Muscle of leg (tissue), 16 donors: ENCODE measurements at places on chromosomes 1 and 21. TPM values are rescaled to one million over a fixed set of nuclear protein-coding genes. Genes with fewer than 3 reads are reported as not detected.
A peak's percentile ranks its signal among the peaks of the same experiment; 100 is the strongest.

DNA sequence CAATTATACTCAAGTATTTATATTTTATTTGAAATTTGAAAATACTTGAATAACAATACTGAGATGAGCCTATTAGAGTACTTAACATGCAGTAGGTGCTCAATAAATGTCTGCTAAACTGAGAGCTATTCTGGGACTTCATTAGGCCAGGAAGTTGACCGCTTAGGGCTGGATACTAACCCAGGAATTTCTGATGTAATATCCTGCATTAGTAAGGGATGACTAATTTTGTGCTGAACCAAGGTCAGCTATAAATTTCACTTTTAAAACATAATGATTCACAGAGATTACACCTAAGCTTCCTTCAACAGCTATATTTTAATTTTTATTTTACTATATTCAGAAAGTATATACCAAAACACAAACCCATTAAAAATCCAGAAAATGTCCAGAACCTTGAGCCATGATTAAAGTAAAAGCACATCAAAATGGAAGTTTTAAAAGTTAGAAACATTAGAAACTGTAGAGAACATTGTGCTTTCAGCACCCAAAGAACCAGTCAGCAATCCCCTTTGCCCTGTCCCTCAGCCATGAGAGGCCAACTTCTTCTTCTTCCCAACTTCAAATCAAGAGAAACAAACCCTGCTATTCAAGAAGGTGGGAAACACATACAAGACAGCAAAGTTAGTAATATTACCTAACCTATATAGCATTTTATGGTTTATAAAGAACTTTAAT lies 35.4 kb downstream of the WNT2B start:
- peak; percentile 64 for DNase-seq

GRCh38 chr1:244796719-244797406 lies 38.6 kb upstream of the COX20 start:
- peak; percentile 69 for DNase-seq

GRCh38 chr1:198563583-198563982 lies 23.1 kb upstream of the ATP6V1G3 start:
- DNase-seq: no peak

- no peak for DNase-seq
Measured at GRCh38 chr1:245591346-245592188, 436.8 kb downstream of the KIF26B start.

The PSEN2 gene
- total RNA-seq: 136 TPM

- no peak for DNase-seq
Measured at GRCh38 chr1:179031855-179032513, 6.3 kb downstream of the FAM20B start.

The XKR8 gene
- total RNA-seq: 2.3 TPM

The IGFN1 gene
- 1.2 TPM for total RNA-seq

GRCh38 chr1:48356901-48357300 lies 115.1 kb downstream of the SPATA6 start:
- DNase-seq: peak; percentile 7

DNA sequence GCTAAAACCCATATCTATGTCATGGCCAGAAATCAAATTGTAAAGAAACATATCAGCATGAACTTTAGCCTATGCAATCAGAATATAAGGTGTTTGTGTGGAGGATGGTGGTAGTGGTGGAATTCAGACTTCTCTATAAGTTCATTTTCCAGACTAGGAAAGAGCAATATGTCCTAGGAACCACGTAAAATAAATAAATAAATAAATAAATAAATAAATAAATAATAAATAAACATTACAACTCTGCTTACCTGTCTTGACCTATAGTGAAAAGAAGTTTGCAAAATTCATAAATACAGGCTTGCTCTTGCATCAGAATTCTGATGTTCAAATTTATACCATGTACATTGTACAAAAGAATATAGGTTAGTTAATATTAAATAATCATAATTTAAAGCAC lies 1382.6 kb upstream of the ADGRL2 start:
- DNase-seq: no peak

The TMEM54 gene
- total RNA-seq: 5.2 TPM

GRCh38 chr1:39678889-39679288 lies 7.0 kb upstream of the NT5C1A start:
- no peak for DNase-seq

DNA sequence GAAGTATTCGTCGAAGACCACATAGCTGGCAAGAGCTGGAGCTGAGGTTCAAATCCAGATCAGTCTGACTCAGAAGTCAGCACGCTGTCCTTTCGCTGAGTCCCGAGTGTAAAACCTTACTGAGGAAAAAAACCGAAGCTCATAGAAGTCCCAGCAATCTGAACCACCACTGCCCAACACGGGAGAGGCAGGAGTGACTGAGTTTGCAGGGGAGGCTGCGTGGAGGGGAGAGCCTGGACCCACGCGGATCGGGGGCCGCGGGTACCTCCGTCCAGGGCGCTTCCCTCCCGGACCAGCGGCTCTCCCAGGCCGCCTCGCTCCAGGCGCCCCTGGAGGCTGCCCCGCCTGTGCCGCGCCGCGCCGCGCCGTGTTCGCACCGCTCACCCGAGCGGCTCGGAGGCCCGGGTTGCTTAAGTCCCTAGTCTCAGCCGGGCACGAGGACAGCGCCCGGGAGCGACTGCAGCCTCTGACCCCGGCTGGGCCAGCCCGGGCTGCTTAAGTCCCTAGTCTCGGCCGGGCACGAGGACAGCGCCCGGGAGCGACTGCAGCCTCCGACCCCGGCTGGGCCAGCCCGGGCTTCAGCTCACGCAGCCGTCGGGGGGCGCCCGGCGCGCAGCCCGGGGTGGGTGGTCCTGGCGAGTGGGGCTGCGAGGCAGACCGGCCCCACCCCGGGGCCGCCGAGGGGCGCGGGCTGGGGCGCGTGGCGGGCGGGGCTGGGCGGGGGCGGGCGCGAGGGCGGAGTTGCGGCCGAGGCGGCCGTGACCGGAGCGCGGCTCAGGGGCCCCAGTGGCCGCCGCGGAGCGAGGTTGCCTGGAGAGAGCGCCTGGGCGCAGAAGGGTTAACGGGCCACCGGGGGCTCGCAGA lies at the start of gene ADAMTSL4:
Gene ADAMTSL4, plus strand, starts transcription at position 777 of the 864 bp plus-strand sequence. CDS start 2,881 bp downstream, outside the sequence.
- peak; percentile 84 for DNase-seq

DNA sequence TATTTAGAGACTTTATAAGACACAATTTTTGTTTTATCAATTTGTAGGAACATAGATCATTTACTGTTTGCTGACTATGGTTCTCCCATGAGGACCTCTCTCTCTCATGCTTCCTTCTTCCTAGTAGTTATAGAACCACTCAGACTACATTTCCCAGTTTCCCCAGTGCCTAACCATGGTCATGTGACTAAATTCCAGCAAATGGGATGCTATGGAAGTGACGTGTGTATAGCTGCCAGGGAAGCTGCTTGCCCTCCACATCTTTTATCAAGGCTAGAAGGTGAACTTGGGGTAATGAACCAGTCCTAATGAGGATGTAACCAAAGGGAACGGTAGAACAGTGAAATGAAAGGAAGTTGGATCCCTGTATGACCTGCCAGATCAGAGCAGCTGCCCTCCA lies 184.0 kb downstream of the MIS18A start:
- peak; percentile 57 for DNase-seq

DNA sequence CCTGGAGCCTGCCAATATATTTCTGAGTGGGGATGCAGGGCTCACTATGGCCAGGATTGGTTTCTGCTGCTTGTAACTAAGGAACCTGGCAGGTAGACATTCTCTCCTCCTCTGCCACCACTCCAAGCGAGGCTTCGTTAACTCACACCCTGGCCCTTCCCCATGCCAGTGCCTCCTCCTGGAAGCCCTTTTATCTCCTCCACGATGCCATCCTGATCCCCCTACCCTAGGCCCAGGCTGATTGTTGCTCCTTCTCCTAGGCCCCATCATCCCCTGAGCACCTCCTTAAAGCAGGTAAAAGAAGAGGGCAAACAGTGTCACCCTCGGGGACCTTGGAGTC lies 118.5 kb downstream of the DMRTB1 start:
- no peak for DNase-seq

The SRM gene
- total RNA-seq: 17.7 TPM

- DNase-seq: no peak
Measured at GRCh38 chr1:169107603-169108208, 1.2 kb downstream of the ATP1B1 start.

GRCh38 chr1:12448746-12449177 lies 169.2 kb downstream of the DHRS3 start:
- DNase-seq: peak; percentile 93

GRCh38 chr1:152535774-152536173 lies 21.5 kb downstream of the CRCT1 start:
- no peak for DNase-seq

DNA sequence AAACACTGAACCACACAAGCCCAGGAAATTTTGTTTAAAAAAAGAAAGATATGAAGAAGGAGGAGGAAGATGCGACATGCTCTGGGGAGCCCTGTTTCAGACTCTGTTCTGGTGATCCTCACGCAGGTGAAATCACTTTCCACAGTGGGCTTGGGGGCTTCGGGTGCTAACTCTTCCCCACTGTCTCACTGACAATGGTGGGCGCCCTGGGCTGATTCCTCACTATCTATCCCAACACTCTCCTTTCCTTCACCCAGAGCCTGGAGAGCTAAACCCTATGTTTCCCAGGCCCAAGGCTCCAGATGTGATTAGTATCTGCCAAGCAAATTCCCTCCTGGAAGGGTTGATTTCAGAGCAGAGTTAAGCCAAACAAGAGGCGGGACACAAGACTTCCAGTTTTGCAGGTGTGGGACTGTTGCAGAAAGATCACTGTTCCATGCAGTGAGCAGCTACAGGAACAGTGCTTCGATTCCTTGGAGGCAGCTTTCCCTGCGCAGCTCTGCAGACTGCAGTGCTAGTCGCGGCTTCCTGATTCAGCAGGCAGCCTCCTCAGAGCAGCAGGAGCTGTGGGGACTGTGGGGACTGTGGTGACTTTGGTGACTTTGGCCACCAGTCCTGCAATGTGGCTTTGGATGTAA lies 168.3 kb downstream of the RHOU start:
- peak; percentile 94 for DNase-seq

DNA sequence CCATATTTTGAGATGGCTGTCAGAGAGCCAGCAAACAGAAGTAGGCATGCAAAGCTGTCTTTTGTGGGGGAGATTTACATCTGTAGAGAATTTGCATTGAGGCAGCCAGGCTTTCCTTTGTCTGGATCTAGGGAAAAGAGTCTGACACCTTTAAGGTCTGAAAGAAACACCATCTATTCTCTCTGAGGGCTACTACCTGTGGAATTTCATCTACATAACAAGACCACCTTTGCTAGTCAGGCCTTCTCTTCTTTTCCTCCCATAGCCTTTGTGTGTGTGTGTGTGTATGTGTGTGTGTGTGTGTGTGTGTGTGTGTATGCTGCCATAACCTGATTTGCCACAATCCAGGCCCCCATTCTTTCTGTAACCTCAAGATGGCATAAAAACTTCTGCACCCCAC lies 28.4 kb upstream of the DMRTB1 start:
- no peak for DNase-seq

GRCh38 chr1:229753764-229754551 lies 127.9 kb downstream of the URB2 start:
- no peak for DNase-seq

DNA sequence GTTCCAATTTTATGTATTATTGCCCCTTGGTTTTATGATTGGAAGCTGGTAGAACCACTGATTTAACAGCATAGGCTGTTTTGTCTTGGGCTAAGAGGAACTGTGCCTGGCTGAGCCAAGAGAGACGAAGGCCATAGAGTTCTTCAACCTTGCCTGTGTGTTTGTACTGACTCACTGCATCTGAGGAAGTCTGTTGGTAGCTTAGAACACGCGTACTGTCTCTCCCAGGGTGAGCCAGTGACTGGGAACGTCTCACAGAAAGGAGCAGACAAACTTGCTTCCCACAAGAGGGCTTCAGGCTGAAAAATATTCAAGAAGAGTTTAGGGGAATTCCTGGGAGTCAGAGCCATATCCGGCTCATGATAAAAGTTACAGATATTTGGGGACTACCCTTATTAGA lies 14.9 kb downstream of the TMEM51 start:
- DNase-seq: no peak

The MCOLN2 gene
- 0.18 TPM for total RNA-seq

GRCh38 chr1:151476083-151476482 lies 16.8 kb upstream of the POGZ start:
- DNase-seq: no peak

The LCK gene
- 0.62 TPM for total RNA-seq

- peak; percentile 74 for DNase-seq
Measured at GRCh38 chr1:236980673-236981072, 23.6 kb downstream of the MT1HL1 start.

The SF3B4 gene
- total RNA-seq: 7.1 TPM

- DNase-seq: peak; percentile 27
Measured at GRCh38 chr1:54850737-54851136, 36.3 kb downstream of the DHCR24 start.

The CLIC4 gene
- 104 TPM for total RNA-seq

The ZNF697 gene
- total RNA-seq: 10.1 TPM

GRCh38 chr1:153072806-153073726 lies 1.7 kb upstream of the SPRR2B start:
- no peak for DNase-seq

GRCh38 chr1:46224966-46225365 lies 21.8 kb downstream of the LURAP1 start:
- DNase-seq: no peak

The COL6A2 gene
- 481 TPM for total RNA-seq

GRCh38 chr1:68819190-68819829 lies 322.4 kb upstream of the DEPDC1 start:
- no peak for DNase-seq

The RRP15 gene
- 19.0 TPM for total RNA-seq

The ALPL gene
- 1.2 TPM for total RNA-seq

DNA sequence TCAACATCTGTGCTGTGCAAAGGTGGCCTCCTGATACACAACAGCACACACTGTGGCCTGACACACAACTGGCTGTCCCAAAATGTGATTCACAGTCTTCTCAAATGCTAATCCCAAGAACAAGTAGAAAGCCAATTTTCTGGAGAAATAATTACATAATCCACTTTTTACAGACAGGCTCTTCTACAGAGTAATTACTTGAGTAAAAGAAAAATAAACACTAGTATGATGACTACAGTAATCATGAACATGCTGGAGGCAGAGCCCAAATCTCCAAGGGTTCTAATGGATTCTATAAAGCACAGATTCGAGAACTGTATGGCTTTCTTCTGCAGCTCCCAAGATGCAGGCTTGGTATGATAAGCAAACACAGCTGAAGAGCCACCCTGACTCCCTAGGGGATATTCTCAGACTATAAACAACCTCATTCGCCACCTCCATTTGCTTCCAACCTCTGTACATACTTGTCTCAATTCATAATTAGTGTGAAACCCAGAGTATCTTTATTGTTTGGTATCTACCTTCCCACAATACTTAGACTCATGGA lies 81.9 kb downstream of the SIPA1L2 start:
- no peak for DNase-seq

The CCDC185 gene
- not detected for total RNA-seq

DNA sequence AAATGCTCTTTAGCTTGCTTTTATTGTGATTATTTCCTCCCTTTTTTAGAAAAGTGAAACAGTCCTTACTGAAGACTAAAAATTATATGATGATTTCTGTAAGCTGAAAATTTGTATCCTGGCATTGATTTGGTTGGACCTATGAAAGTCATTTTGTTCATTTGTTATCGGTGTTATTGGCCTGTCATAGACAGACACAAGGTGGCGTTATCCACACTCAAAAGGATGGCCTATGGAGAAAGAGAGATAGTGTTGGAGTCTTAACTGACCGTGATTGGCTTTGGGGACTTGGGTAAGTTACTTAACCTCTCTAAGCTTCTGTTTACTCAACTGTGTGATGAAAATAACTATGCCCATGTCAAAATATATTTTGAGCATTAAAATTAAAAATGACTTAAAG lies 203.6 kb upstream of the CHODL start:
- peak; percentile 73 for DNase-seq
